ENCODE measurements at places on chromosomes 1 and 21. TPM values are rescaled to one million over a fixed set of nuclear protein-coding genes. Genes with fewer than 3 reads are reported as not detected.

GRCh38 chr1:89957107-89957506 lies 37.8 kb upstream of the ZNF326 start:
- DNase-seq: no peak

GRCh38 chr1:84174051-84174556 lies 30.0 kb downstream of the PRKACB start:
- DNase-seq: peak; percentile 65

GRCh38 chr21:38306433-38307141 lies 49.8 kb downstream of the KCNJ15 start:
- DNase-seq: peak; percentile 99

DNA sequence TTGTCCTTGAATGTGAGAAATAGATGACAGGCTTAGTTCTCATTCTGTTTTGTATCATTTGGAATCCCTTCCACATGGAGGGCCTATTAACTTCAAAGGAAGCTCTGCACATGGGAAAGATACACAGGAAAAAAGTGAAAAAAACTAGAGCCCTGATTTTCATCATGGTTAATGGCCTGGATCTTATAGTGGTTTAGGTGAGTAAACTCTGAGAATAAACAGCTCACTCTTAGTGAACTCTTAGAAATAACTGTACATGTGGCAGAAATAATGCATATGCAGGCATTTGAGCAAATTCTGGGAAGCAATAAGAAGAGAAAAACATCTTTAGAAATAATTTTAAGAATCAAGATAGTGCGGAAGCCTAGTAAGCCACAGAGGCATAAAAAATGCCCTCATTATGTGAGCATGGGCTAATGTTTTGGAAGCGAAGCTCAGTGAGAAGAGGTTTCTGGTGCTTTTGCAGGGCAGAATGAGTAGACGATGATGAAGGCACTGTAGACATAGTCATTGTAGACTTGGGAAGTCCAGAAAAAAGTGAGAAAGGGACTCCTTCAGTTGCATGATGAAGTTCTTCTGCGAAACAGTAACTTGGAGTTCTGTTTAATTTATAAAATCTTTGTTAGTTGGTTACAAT lies 279.9 kb downstream of the DNM3 start:
- no peak for DNase-seq

The LENEP gene
- not detected for total RNA-seq

The MMP23B gene
- total RNA-seq: 1.1 TPM

Data from IMR-90 (cell line).